ENCODE measurements at places on chromosomes 4 and X.

DNA sequence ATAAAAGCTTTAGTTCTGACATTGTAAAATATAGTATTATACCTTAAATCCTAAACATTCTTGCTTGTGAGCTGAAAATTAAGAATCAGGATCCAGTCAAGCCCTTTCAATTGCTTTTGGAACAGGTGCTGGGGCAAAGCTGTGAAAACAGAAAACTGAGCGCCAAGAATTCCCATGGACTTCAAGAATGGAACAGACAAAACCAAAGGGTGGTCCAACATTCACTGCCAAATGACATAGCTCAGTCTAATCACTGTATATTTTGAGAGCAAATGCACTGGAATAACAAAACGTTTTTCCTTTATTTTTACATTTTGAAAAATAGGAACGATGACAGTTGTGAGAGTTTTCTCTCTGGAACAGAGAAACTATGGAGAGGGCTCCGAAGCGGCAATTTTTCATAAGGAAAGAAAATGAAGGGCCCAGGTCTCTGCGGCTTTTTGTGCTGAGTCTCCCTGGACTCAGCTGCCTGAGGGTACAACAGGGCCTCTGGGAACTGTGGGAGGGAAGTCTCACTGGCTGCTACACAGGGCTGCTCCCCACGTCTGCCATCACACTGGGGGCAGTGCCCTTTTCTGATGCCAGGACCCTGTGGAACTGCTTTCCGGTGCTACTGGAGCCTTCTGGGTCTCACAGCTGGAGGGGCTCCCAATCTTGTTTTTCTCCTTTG, 56.0 kb upstream of the BMPR1B start:
- no peak for DNase-seq

DNA sequence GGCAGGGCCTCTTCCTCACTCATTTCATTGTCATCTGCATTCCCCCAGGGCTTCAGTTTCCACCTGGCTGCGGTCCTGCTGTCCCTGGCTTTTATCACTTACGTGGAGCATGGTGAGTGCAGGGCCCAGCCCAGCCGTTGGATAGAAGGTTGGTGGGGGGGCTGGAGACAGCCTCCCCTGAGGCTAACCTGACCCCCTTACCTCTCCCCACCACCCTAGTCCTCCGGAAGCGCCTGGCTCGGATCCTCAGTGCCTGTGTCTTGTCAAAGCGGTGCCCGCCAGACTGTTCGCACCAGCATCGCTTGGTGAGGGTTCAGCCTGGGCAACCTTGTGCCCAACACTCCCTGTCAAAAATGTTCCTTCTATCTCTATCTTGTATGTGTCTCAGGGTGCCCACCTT, 5.8 kb upstream of the EBP start:
- no peak for DNase-seq

DNA sequence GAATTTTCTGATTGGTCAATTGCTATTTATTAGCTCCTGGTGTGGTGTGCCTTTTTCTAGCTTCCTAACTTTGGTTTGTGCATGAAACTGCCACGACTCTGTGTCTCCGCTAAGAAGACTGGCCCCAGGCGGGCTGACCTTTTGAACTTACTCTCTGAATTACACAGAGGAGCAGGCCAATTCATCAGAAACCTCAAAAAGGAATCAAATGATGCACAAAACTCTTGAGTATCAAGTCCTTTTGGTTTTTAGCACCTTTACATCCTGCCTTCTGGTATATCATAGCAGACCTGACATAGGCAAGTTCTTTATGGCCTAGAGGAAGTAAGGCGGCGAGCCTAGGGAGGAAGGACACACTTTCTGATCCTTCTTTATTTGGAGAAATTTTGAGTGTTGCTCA, 17.6 kb downstream of the TKTL1 start:
- no peak for DNase-seq

DNA sequence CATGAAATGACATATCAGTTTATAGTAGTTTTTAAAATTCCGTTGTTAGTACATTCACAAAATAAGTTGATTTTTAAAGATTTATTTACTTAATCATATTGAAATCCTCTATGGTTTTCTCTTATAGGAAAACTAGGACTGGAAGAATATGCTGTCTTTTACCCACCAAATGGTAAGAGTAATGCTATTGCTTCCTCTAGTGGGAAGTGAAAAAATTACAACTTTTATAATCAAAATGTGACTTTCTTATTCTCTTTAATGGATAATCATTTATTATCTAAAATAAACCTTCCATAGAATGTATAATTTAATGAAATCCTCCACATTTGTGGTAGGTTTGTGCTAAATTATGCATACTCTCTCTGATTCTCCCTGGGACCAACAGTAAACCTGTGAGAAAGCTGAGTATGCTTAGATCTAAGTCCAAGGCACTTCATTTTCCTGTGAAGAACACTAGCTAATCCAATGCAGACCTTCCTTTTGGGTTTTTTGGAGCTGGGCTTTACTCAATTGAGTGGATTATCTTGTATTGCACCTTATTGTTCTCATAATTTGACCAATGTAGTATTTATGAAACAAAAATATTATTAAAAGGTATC, 136.2 kb downstream of the TBC1D19 start:
- DNase-seq: no peak

- no peak for DNase-seq
Measured at GRCh38 chr4:127209580-127210095, 423.1 kb upstream of the INTU start.

DNA sequence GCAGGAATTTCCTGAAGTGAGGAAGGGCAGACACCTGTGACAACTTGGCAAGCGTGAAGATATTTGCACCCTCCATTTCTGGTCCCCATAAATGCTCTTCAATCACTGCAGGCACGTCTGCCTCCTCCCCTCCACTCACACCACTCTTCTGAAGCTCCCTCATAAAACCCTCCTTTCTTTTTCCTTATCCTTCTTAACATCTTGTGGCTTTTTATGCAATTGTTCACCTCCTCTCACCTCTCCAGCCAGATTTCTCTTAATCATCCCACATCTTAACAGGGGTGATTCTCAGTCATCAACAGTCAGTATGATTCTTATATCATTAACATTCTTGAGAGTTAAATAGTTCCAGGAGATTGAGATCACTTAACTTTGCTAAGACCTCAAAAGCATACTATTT, 277.4 kb downstream of the SPRY1 start:
- no peak for DNase-seq

DNA sequence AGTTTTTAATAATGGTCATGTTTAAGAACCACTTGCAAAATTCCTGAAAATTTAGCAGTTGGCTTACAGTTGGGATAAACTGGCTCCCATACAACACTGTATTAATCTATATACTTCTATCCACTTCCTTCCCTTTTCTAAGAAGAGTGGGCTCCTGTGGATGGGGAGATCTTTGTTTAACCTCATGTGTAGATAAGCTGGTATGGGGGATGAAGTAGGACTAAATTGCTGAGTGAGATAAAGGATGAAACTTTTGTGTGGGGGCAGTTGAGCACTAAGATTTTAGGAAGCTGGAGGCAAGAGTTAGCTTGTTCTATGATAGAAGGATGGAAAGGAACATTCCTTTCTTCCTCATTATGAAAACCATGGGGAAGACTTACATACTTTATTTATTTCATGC, 54.6 kb upstream of the ATP8A1 start:
- DNase-seq: no peak

GRCh38 chr4:151197247-151197646, 79.7 kb upstream of the PRSS48 start:
- peak; percentile 62 for DNase-seq

- DNase-seq: no peak
Measured at GRCh38 chr4:131764730-131765129, 1384.4 kb upstream of the PCDH10 start.

DNA sequence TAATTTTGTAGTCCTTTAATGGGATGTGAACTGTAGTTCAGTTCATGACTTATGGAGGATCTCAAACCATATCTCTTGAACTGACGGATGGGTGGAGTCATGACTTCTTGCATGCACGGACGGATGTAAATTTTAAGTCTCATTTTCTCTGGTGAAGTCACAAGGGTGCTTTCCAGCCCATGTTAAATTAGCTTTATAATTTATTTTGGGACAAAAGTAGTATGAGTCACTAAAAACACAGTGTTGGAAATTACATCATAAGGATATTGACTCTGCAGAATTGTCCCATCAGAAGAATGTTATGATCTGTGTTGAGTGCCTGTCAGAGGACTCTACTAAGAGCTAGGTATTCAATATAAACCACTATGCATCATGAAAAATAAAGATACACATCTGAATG, 6.8 kb upstream of the PAGE5 start:
- DNase-seq: no peak

GRCh38 chr4:63379750-63380522, 1029.3 kb downstream of the TECRL start:
- no peak for DNase-seq

GRCh38 chr4:48307528-48307927, 33.8 kb upstream of the SLAIN2 start:
- no peak for DNase-seq

GRCh38 chr4:140130677-140131076, 23.3 kb downstream of the MAML3 start:
- no peak for DNase-seq

DNA sequence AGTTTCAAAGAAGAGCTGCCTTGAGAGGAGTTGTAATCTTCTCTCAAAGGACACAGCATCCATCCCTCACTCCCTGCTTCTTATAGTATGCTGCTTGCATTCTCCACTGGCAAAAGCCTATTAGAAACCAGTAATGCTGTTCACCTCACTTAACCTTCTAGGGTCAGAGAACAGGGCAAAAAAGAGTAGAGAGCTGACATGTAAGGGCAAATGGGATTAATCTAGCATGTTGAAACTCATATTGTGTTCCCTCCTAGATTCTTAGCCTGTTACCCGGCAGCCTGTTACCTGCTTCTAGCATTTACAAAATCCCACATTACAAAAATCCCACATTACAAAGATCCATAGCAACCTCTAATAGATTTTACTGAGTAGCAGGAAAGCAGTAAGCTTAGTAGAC, 244.7 kb downstream of the SLC7A11 start:
- no peak for DNase-seq

Data from GM04503 (cell line).